ENCODE measurements at places on chromosomes 11 and 22.
A peak's percentile ranks its signal among the peaks of the same experiment; 100 is the strongest.

GRCh38 chr11:26715133-26715532 lies 6.7 kb downstream of the SLC5A12 start:
- peak; percentile 63 for DNase-seq

GRCh38 chr11:14376920-14377319 lies 17.9 kb upstream of the RRAS2 start:
- DNase-seq, result no peak

- DNase-seq, result no peak
Observed at GRCh38 chr11:128046213-128046612, 541.1 kb downstream of the ETS1 start.

- peak; percentile 57 for DNase-seq
Observed at GRCh38 chr11:60788401-60789125, 3.4 kb downstream of the MS4A10 start.

DNA sequence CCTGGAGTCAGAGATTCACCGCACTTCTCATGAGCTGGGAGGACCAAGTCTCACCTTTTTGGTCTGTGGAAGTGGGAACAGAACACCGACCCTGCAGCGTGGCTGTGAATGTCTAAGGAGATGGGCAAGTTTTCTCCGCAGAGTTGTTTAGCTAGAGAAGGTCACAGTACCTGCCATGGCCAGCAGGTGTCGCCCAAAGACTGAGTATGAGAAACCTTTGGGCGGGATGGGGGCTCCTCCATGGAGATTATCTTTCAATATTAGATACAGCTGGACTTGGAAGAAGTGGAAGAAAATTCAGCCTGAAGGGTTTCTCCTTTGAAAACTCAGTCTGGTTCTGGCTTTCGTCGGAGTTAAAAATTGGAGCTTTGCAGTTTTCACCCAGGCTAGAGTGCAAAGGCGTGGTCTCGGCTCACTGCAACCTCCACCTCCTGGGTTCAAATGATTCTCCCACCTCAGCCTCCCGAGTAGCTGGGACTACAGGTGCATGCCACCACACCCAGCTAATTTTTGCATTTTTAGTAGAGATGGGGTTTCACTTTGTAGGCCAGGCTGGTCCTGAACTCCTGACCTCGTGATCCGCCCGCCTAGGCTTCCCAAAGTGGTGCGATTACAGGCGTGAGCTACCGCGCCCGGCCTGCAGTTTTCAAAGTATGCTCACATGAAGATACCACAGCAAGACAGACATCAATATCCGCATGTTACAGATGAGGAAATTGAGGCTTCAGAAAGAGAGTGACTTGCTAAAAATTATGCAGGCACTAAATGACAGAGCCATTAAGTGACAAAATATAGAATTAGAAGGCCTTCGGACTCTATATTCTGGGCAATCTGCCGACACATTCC lies 10.7 kb upstream of the DSCAML1 start:
- DNase-seq, result peak; percentile 77

- no peak for DNase-seq
Observed at GRCh38 chr11:68942095-68942620, 38.5 kb downstream of the IGHMBP2 start.

GRCh38 chr11:8080674-8081590 lies at the start of gene TUB:
TSS of gene TUB (plus strand) at chr11:8081211. CDS start at chr11:8081511, 300 bp downstream.
- DNase-seq, result no peak

- DNase-seq, result no peak
Observed at GRCh38 chr11:114678125-114679036, at the start of gene NXPE2. TSS of gene NXPE2 (plus strand) at chr11:114678527. CDS start at chr11:114678576, 49 bp downstream.

DNA sequence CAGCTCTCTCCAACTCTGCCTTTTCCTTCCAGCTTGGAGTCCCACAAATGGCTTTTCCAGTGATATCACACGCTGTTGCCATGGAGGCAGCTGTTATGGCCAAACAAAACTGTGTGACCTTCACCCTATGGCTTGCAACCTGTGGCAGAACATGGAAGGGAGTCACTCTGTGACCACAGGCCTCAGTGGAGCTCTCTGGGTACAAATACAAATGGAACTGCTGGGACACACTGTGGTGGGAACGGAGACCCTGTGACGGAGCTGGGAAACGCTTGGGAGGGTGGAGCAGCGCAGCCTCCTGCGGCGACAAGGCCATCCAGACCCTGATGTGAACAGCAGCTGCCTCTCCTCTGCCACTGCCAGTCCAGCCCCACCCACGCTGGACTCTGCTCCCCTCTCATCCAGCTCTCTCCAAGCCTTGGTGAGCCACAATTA lies 162.5 kb downstream of the ETS1 start:
- no peak for DNase-seq

- DNase-seq, result no peak
Observed at GRCh38 chr22:24445481-24446259, 18.3 kb downstream of the ADORA2A start.

Data from NCI-H2081 (cell line).